Dorsolateral prefrontal cortex (tissue), 122 donors: ENCODE measurements at places on chromosomes 1 and 21. TPM values are rescaled to one million over a fixed set of nuclear protein-coding genes. Genes with fewer than 3 reads are reported as not detected.
A peak's percentile ranks its signal among the peaks of the same experiment; 100 is the strongest.

DNA sequence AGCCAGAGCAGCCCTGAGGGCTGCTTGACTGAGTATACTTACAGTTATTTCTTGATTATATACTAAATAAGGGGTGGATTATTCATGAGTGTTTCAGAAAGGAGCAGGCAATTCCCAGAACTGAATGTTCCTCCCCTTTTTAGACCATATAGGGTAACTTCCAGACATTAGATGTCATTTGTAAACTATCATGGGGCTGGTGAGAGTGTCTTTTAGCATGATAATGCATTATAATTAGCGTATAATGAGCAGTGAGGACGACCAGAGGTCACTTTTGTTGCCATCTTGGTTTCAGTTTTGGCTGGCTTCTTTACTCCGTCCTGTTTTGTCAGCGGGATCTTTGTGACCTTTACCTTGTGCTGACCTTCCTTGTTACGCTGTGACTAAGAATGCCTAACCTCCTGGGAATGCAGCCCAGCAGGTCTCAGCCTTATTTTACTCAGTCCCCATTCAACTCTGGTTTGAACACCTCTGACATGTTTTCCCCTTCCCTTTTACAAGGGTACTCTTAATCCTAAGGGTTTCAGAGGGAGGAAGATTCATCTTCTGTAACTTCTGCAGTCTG is 16.2 kb downstream of the KCTD3 start:
- no peak for DNase-seq

GRCh38 chr1:173914366-173914871 is 2.7 kb downstream of the SERPINC1 start:
- no peak for DNase-seq

- DNase-seq = no peak
Observed at GRCh38 chr1:62103846-62104245, 90.8 kb upstream of the L1TD1 start.

- DNase-seq = no peak
Observed at GRCh38 chr1:89355056-89355455, 8.8 kb upstream of the GBP6 start.

- DNase-seq = no peak
Observed at GRCh38 chr1:181222972-181223505, 134.5 kb downstream of the IER5 start.

GRCh38 chr1:241129207-241129960 is 227.6 kb downstream of the RGS7 start:
- DNase-seq = no peak

- DNase-seq = no peak
Observed at GRCh38 chr1:165344736-165345135, 11.8 kb downstream of the LMX1A start.

DNA sequence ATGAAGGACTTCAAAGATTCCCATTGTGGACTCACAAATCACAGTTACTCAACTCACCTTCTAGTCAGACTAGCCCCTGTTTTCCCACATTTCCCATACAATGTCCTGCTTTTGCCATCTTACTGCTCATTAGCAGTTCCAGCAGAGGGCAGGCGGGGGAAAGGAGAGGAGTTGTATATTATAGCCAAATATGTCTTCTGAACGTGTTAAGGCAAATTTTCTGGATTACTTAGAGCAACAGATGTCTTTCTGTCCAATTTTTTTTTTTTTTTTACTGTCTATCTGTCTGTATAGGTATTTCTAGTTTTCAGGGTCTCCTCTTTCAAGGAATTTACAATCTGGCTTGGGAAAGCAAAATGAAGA is 29.9 kb upstream of the DDAH1 start:
- no peak for DNase-seq

GRCh38 chr1:196400478-196401451 is 207.5 kb downstream of the KCNT2 start:
- no peak for DNase-seq

GRCh38 chr1:160768295-160768657 is 27.7 kb upstream of the LY9 start:
- DNase-seq = no peak

- no peak for DNase-seq
Observed at GRCh38 chr1:167515893-167516321, 2.4 kb downstream of the CD247 start.

DNA sequence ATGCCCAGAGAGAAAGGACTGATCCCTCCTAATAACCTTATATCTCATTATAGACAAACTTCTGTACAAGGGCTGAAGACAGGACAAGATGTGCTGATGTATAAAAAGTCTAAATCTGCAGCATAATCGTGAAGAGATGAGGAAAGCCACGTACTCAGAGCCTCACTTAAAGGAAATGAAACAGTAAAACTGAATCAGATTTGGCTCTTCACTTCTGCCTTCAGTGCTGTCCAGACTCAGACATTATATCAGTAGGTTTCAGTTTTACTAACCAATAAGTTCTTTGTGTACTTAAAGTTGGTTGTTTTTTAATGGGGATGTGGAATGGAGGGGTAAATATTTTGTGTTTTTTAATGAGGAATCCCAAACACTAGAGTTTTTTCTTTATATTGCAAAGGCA is 45.3 kb upstream of the RGS1 start:
- DNase-seq = no peak

- DNase-seq = no peak
Observed at GRCh38 chr1:182015360-182015759, 46.2 kb downstream of the ZNF648 start.

DNA sequence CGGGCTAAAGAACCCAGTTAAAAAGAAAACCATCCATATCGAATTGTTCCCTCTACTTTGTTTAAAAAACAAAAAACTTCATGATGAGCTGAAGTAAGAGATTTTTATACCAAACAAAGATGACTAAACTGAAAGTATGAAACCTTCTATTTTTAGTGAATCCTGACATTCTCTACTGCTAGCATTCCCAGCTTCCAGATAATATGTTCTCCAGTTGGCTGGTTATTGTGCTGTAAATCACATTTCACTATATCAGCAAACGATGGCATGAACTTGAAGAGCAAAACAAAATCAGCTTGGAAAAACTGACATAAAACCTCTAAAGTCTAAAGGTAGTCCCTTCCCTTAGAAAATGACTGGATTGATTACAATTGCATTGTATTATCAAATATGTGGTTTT is 68.1 kb upstream of the APP start:
- no peak for DNase-seq

DNA sequence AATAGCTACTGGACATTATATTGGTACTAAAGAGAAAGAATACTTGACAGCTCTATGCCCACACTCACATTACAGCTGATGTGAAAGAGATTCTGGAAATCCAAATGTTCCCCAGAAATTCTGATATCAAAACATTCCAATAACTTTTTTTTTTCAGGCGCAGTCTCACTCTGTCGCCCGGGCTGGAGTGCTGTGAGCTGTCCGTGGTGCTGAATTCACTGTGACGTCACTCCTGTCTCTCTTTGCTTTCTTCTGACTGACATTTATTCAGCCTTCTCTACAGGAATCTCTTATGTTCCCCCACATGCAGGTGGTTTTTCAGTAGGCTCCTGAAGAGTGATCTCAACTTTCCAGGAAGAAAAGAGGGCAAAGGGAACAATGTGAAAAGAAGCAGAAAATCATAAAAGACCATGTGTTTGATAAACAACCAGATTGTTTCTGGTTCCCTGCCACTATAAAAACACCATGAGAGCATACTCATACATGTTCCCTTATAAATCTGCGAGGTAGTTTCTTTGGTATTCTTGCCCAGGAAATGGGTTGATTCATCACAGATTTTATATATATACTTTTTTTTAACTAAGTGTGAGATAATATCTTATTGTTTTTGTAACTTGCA is 6.2 kb downstream of the S100A7A start:
- peak; percentile 66 for DNase-seq

GRCh38 chr1:201471772-201472171 is 2.8 kb upstream of the PHLDA3 start:
- DNase-seq = no peak

DNA sequence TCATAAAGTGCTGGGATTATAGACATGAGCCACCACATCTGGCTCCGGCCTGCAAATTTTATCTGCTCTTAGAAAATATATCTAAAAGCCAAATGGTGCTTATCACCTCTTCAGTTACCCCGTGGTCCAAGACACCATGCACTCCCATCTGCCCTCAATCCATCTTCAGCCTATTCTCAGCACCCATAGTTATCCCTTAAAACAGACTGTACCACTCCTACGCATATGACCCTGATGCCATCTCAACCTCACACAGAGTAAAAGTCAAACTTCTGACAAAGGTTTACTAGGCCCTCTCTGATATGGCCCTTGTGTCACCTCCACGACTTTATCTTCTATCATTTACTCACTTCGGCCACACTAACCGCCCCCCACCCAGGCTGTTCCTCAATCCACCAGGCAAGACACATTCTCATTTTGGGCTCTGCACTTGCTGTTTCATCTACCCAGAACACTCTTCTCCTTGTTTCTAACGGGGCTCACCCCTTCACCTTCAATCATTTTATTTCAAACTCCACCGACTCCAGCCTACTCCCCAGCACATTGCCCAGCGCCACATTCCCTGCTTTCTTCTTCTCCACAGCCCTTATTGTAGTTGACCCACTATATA is 33.0 kb downstream of the USP48 start:
- DNase-seq = no peak

GRCh38 chr1:243931957-243932356 is 81.9 kb upstream of the AKT3 start:
- no peak for DNase-seq

DNA sequence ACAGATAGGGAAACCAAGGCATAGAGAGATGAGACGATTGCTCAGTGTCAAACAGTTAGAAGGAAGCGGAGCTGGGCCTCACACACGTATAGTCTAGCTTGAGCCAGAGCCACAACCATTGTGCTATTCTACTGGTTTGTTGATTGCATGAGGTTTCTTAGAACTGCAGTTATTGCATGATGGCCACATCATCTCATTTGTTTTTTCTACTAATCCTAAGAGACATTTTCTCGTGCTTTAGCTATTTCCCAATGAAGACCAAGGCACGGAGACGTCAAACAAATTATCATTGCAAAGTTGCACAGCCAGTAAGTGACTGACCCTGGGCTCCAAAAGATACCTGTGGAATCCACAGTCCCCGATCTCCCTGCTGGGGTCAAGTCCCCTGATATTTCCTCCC is 25.1 kb upstream of the ZNF362 start:
- DNase-seq = no peak

DNA sequence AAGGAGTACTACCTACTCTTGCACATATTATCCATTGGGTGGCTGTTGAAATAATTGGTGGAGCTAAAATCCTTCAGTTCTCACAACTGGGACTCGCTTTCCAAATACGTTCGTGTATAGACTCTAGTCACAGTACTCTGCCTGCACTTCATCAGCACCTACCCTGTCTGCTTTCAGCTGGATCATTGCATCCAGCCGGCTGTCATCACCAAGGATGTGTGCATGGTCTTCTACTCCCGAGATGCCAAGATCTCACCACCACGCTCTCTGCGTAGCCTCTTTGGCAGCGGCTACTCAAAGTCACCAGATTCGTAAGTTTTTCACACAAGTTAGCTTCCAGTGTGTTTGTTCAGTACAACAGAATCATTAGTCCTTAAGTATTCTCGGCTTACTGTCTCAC is 37.3 kb upstream of the PGD start:
- DNase-seq = no peak

DNA sequence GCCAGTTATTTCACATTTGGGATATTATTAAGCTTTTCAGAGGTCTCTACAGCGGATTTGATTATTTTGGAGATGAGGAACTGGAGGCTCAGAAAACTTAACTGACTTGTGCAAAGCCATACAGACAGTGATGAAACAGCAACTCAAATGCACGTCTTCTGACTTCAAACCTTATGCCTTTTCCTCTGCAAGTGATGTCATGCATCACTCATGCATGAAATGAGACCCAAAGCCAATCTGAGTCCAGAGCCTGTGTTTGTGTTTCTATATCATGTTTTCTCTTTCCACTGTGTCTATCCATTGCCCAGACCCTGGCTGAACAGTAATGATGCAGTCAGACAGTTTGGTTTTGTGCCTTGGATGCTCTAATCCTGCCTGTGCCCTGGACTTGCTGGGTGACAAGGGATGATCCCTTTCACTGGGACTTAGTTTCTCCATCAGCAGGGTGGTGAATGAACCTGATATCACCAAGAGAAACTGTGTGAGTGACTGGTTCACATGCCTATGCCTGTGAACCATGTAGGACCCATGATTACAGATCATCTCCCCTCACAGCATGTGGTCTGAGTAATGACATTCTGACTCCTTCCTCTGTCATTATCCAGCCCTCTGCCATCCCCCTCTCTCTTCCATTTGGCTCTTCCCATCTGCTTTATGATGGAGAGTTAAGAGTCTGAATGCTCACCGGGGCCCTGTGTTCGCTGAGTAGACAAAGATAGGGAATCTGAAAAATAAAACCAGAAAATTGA is 33.4 kb downstream of the SLAMF6 start:
- DNase-seq = no peak

DNA sequence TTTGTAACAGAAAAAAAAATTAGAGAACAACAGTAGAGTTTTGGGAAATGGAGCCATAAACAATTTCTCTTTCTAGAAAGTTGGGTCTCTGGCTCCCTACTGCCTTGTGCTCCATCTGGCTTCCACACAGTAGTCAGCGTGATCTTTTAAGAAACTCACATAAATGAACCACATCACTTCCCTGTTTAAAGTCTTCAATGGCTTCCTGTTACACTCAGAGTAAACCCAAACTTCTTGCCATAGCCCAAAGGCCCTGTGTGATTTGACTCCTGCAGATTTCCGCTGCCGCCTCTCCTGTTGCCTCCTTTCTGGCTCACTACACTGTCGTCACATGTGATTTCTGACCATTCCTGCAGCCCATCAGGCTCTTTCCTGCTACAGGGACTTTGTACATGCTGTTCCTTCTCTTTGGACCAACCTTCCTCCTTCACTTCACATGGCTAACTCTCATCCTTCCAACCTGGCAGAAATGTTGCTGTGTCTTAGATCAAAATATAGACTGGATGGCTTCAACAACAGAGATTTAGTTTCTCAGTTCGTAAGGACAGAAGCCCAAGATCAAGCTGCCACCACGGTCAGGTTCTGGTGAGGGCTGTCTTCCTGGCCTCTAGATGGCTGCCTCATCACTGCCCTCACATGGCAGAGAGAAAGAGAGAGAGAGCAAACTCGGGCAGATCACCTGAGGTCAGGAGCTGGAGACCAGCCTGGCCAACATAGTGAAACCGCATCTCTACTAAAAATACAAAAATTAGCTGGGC is 34.0 kb downstream of the OPRD1 start:
- DNase-seq = no peak

The C1QB gene
- total RNA-seq = 18.0 TPM

The FMO1 gene
- not detected for total RNA-seq

The GBP5 gene
- 0.30 TPM for total RNA-seq

The ANGPTL1 gene
- total RNA-seq = 2.7 TPM

The C1orf56 gene
- 7.0 TPM for total RNA-seq

The KRTAP19-3 gene
- total RNA-seq = not detected

The GJB5 gene
- not detected for total RNA-seq

The CD160 gene
- total RNA-seq = not detected

The SLAMF7 gene
- total RNA-seq = not detected

The TRIM46 gene
- total RNA-seq = 18.0 TPM
